ENCODE measurements at places on chromosomes 4 and X. TPM values are rescaled to one million over a fixed set of nuclear protein-coding genes. Genes with fewer than 3 reads are reported as not detected.

DNA sequence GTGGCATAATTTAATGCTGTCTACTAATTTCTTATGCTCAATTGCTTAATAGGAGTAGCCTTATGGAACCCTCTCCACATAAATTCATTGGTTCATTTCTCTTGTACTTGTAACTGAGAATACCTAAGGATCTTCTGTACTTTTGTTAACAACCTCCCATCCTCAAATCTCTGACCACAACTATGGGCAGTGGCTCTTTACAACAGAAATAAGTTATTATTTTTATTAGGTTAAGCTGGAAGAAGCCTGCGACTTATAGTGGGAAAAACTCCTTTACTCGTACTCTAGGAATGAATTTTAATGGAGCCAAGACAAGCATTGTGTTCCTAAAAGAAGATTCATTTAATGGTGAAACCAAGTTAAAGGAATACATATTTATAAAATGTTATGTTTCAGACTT, 337.1 kb upstream of the CTSO start:
- no peaks in the 10 kb centered on the region for H3K4me1 ChIP-seq
- no peaks in the 10 kb centered on the region for H3K27me3 ChIP-seq
- no peak for DNase-seq
- no peak overlapping the region for H3K27ac ChIP-seq
- no peaks in the 10 kb centered on the region for H3K36me3 ChIP-seq
- no peak overlapping the region for H3K4me3 ChIP-seq

DNA sequence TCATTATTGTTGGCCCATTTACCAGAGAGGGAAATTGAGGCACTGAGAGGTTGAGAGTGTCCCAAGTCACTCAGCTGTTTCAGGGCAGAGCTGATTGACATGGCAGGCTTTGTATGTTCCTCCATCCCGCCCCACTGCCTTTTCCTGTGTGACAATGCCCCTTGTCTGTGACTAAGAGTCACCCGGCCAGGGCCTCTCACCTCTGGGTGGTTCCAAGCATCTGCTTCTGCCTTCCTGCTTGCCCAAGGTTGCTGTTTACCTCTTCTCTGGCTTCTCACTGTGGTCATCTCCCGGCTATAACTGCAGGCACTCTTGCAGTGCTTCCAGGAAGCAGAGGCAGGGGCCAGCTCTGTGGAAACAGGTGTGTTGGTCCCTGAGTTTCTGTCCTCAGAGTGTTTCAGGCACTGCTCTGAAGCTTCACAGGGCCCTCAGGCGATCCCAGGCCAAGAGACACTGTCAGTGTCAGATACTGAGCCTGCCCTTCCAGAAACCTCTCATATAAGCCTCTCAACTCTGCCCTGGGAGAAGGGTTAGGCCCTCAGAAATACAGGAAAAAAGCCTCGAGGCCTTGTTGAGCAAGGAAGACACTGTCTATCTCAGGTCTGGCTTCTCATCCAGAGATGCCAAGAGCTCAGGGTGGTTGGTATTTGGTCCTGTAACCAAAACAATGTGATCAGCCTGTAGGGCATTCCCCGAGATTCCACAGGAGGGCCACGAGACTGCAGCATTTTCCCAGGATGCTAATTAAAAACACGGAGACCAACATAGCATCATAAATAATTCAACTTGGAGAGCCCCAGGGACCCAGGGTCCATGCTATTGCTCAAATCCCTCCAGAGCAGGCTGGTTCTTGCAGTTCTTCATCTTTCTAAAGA, 42.0 kb upstream of the PROM1 start:
- H3K27ac ChIP-seq, result no peak overlapping the region
- peaks cover 78% of the 10 kb centered on the region for H3K4me1 ChIP-seq
- no peak for DNase-seq
- no peak overlapping the region for H3K4me3 ChIP-seq
- H3K36me3 ChIP-seq, result no peaks in the 10 kb centered on the region

- H3K4me1 ChIP-seq, result no peaks in the 10 kb centered on the region
- H3K27ac ChIP-seq, result no peak overlapping the region
- peaks cover 9% of the 10 kb centered on the region for H3K36me3 ChIP-seq
Observed at GRCh38 chr4:82957045-82957444, 53.6 kb downstream of the LIN54 start.

The LINC00632 gene
- not detected for total RNA-seq

DNA sequence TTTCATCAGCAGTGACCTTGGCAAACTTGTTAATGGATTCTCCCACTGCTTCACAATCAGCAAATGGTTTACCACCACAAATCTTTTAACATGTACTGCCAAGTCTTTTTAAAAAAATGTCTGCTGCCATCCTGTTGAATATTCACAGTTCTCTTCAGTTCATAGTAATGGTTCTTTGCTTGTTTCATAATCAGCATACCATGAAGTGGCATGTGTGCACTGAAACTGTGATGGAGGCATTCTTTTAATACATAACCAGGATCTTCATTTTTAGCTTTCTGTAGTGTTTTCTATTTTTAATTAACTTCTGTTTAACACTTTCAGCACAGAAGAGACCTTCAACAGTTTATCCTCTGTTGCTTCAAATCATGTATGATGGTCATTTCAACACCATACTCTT, 230.1 kb upstream of the ARSJ start:
- no peaks in the 10 kb centered on the region for H3K4me1 ChIP-seq
- no peaks in the 10 kb centered on the region for H3K36me3 ChIP-seq
- no peak for DNase-seq
- H3K27ac ChIP-seq, result no peak overlapping the region
- no peak overlapping the region for H3K4me3 ChIP-seq
- H3K27me3 ChIP-seq, result no peaks in the 10 kb centered on the region

The SLC34A2 gene
- total RNA-seq, result not detected
